Adrenal gland (tissue), 19 donors: ENCODE measurements at places on chromosomes 3 and 15. TPM values are rescaled to one million over a fixed set of nuclear protein-coding genes. Genes with fewer than 3 reads are reported as not detected.
A peak's percentile ranks its signal among the peaks of the same experiment; 100 is the strongest.

TPRG1 gene
- total RNA-seq: 2.8 TPM

RASL12 gene
- 9.2 TPM for total RNA-seq

DNAH12 gene
- total RNA-seq: 0.24 TPM

KNG1 gene
- 0.19 TPM for total RNA-seq

NR2E3 gene
- 0.60 TPM for total RNA-seq

GRCh38 chr3:109572301-109572700, 235.0 kb upstream of the DPPA4 start:
- H3K36me3 ChIP-seq: no peaks in the 10 kb centered on the region
- H3K27me3 ChIP-seq: no peaks in the 10 kb centered on the region
- H3K4me1 ChIP-seq: no peaks in the 10 kb centered on the region
- H3K27ac ChIP-seq: no peak overlapping the region
- no peak for DNase-seq

DNA sequence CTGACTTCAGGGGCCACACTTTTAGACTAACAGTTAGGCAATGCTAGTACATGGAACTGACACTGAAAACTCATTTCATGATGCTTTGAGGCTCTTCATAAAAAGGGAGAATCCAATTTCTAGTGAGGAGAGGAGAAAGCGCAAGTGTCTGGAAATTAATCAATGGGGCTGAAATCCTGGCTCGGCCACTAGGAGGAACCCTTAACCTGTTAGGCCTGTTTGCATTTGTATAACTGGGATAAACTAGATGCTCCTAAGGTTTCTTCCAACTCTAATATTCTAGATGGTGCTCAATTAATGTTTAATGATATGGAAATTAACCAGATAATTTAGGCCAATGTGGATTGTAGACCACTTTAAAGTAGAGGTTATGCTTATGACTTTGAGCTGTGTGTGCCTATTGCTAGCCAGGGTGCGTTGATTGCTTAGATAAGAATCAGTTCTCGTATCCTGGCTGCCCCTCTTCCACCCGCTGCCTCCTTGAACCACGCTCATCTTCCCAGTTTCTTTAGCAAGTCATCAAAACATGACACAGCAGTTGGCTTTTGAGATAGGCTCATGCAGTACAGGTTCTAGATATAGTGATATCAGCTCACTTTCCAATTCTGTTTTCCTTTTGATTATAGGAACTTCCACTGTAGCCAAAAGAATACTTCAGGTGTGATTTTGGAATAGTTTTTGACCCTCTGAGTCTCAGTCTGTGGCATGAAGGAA, 16.8 kb upstream of the CRBN start:
- no peaks in the 10 kb centered on the region for H3K27me3 ChIP-seq
- no peak overlapping the region for H3K27ac ChIP-seq
- no peaks in the 10 kb centered on the region for H3K4me1 ChIP-seq
- H3K4me3 ChIP-seq: no peak overlapping the region
- no peaks in the 10 kb centered on the region for H3K36me3 ChIP-seq

GRCh38 chr15:80890341-80891005, 99.1 kb downstream of the MESD start:
- H3K27ac ChIP-seq: no peak overlapping the region
- no peaks in the 10 kb centered on the region for H3K27me3 ChIP-seq
- no peaks in the 10 kb centered on the region for H3K36me3 ChIP-seq

- no peak for DNase-seq
- no peak overlapping the region for H3K4me3 ChIP-seq
- H3K27ac ChIP-seq: no peak overlapping the region
- no peaks in the 10 kb centered on the region for H3K27me3 ChIP-seq
Observed at GRCh38 chr15:80706161-80706560, 11.1 kb downstream of the ABHD17C start.

DNA sequence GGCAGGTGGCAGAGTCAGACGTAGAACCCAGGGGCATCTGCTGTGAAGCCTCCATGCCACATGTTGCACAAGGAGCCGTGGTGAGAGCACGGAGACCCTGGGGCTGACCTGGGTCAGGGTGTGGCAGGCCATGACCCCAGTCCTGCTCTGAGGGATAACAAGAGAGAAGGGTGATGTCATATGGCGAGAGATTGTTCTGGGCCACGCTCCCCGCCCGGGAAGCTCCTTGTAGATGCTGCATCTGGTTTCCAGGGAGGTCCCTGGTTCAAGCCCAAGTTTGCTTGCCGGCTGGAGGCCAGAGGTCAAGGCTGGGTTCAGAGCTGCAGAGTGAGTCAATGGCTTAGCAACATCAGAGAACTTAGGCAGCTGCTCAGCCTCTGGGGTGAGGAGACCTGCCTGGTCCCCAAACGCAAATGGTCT, 17.3 kb downstream of the FGD5 start:
- H3K4me3 ChIP-seq: no peak overlapping the region
- H3K27ac ChIP-seq: peak overlapping the region; percentile 44
- peaks cover 29% of the 10 kb centered on the region for H3K4me1 ChIP-seq
- no peaks in the 10 kb centered on the region for H3K36me3 ChIP-seq
- H3K27me3 ChIP-seq: no peaks in the 10 kb centered on the region

- no peak overlapping the region for H3K4me3 ChIP-seq
- H3K4me1 ChIP-seq: no peaks in the 10 kb centered on the region
- H3K27ac ChIP-seq: no peak overlapping the region
- H3K36me3 ChIP-seq: no peaks in the 10 kb centered on the region
Observed at GRCh38 chr15:29590701-29591100, 231.6 kb downstream of the TJP1 start.

DNA sequence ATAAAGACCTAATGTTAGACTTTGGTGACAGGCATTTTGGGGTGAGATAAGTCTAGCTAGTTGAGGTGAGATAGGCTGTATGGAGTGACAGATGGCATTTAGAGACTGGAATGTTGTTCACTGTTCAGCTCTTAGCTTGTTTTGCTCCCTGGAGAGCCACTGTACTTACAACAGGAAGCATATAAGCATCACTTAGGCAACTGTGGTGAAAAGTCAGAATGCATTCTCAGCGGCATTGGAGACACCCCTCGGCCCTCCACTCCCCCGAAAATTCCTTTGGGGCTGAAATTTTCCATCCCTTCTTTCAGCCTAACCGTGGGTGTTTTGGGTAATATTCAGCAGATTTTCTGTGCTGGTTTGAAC, 73.4 kb downstream of the SLCO3A1 start:
- H3K4me3 ChIP-seq: no peak overlapping the region
- no peak overlapping the region for H3K27ac ChIP-seq
- H3K27me3 ChIP-seq: no peaks in the 10 kb centered on the region
- peaks cover 19% of the 10 kb centered on the region for H3K4me1 ChIP-seq
- DNase-seq: no peak

GRCh38 chr15:50055332-50055731, 63.7 kb downstream of the ATP8B4 start:
- H3K4me3 ChIP-seq: no peak overlapping the region
- peaks cover 5% of the 10 kb centered on the region for H3K4me1 ChIP-seq
- H3K27me3 ChIP-seq: no peaks in the 10 kb centered on the region
- no peaks in the 10 kb centered on the region for H3K36me3 ChIP-seq
- no peak for DNase-seq
- H3K27ac ChIP-seq: no peak overlapping the region

DNA sequence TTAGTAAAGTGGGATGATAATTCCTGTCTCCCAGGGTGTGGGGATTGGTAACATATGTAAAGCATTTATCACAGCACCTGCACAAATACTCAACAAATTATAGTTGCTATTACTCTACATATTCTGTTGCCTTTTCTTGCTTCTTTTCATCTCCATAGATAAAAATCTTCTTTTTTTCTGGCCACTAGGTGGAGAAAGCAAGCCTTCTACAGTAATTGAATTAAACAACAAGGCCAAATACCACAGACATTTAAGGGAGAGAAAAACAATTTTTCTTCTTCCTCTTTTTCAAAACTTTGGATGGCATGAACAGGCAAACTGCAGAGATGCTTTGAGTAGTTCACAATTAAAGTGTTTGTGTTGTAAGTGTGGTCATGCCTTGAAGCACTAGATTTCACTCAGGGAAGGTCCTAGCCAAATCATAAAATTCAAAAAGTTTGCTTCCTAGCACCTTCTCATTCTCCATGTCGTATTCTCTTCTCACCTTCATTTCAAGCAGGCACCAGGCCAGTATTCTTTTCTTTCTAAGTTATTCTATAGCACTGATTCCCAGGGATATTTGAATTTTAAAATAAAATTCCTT, 493.4 kb upstream of the TGFBR2 start:
- H3K4me3 ChIP-seq: no peak overlapping the region
- no peaks in the 10 kb centered on the region for H3K4me1 ChIP-seq
- H3K27me3 ChIP-seq: no peaks in the 10 kb centered on the region
- H3K27ac ChIP-seq: no peak overlapping the region
- DNase-seq: no peak
- H3K36me3 ChIP-seq: no peaks in the 10 kb centered on the region

- peaks cover 8% of the 10 kb centered on the region for H3K4me1 ChIP-seq
- peak; percentile 1 for DNase-seq
- no peak overlapping the region for H3K27ac ChIP-seq
- no peaks in the 10 kb centered on the region for H3K27me3 ChIP-seq
- no peak overlapping the region for H3K4me3 ChIP-seq
Observed at GRCh38 chr3:65597226-65597951, 441.3 kb downstream of the MAGI1 start.

DNA sequence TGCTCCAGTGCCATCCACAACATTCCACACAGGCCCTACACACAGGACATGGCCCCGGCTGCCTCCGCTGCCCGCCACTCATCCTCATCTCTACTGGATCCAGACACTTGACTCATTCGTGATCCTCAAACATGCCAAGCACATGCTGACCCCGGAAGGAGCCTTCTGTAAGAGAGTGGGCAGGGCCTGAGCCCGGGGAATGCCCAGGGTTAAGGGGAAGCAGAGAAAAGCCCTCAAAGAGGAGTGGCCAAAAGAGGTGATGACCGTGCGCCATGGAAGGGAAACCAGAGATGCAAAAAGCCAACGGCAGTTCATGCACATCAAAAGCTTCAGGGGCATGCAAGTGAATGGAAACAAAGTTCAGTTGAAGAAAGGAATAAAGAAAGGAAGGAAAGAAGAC, 46.1 kb downstream of the RFTN1 start:
- no peak for DNase-seq
- H3K27ac ChIP-seq: no peak overlapping the region
- H3K4me3 ChIP-seq: no peak overlapping the region
- no peaks in the 10 kb centered on the region for H3K36me3 ChIP-seq

GRCh38 chr15:47294765-47295259, 422.5 kb upstream of the SEMA6D start:
- no peak for DNase-seq
- H3K27ac ChIP-seq: no peak overlapping the region
- H3K4me3 ChIP-seq: no peak overlapping the region
- no peaks in the 10 kb centered on the region for H3K4me1 ChIP-seq

GRCh38 chr3:67016522-67017080, 18.5 kb downstream of the KBTBD8 start:
- no peak overlapping the region for H3K4me3 ChIP-seq
- DNase-seq: no peak
- H3K27me3 ChIP-seq: no peaks in the 10 kb centered on the region
- no peaks in the 10 kb centered on the region for H3K4me1 ChIP-seq
